ENCODE measurements at places on chromosomes 12 and 14. TPM values are rescaled to one million over a fixed set of nuclear protein-coding genes. Genes with fewer than 3 reads are reported as not detected.

The OR4E2 gene
- total RNA-seq = not detected

The ATG14 gene
- 6.2 TPM for total RNA-seq

The EML1 gene
- 40.3 TPM for total RNA-seq

The LYZ gene
- total RNA-seq = not detected

The PZP gene
- not detected for total RNA-seq

All from A549 treated with CpdA at 1 μM for 4 hours (cell line).